ENCODE measurements at places on chromosomes 3 and 15.

DNA sequence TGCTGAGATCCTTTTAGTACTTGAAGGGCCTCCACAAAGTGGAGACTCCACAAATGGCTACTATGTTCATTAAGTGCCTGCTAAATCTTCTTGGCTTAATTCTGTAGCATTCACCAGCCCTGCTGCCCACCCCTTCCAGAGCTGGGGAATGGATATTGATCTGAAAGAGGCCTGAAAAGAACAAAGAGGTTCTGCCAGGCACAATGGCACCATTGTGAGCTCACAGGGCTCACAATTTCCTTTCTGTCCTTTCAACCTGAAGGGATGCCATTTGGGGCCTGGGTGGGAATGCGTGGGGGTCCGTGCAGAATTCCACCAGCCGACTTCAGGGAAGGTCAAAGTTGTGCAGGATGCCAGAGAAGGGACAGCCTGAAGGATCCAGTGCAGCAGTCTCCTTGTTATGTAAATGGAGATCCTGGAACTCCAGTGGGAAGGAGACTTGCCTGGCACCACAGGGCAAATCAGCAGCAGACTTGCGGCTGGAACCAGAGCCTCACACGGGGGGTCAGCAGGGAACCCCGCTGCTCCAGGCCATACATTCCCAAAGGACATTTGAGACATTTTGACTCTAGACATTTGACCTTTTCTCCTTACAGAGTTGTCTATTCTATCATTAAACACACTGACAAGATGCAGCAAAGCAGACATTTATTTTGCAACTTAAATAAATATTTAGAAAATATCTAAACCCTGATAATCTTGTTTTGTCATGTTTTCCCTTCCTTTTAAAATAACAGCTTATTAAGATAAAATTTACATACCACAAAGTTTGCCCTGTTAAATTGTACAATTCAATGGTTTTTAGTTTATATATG is 21.5 kb upstream of the MORF4L1 start:
- DNase-seq, result peak; percentile 89

- DNase-seq, result no peak
Observed at GRCh38 chr3:140270329-140270728, 335.3 kb downstream of the CLSTN2 start.

DNA sequence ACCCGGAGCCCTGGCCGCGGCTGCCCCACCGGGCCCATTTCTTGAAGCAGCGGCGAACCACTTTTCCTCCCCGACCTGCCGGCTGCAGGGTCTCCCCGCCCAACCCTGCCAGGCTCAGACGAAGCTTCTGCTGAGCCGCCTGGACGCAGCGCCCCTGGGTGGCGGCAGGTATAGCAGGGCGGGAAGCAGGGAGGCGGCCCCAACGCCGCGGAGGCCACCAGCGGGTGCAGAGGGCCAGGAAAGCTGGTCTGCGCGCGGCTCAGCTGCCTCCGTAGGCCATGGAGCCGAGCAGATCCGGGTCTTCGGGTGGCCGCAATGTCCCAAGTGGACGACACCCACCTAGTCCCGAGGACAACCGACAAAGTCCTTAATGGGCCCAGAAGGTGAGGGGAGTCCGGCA is 21.9 kb upstream of the SRPRB start:
- no peak for DNase-seq

DNA sequence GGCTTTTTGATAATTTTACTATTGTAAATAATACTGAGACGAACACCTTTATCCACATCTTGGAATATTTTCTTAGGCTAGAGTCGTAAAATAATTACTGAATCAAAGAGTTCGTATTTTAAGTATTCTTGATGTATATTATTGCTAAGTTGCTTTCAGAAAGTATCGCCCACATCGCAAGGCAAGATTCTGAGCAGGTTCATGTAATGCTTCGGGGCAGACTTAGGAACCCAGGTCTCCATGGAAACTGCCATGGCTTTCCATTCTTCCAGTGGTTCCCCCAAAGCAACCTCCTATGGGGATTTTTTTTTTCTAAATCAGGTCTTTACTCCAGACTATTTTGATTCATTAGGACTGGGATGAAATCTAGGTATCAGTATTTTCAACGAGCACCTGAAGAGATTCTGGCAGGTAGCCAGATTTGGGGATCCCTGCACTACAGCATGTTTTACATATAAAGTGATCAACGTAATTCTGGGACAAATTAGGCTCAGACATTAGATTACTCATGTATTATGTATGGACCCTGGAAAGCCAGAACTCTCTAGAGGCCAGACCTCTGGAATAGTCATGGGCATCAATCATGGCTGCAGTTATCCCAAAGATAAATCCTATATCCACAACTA is 86.5 kb downstream of the B3GNT5 start:
- no peak for DNase-seq

- no peak for DNase-seq
Observed at GRCh38 chr15:63200464-63201249, 11.3 kb downstream of the RAB8B start.

DNA sequence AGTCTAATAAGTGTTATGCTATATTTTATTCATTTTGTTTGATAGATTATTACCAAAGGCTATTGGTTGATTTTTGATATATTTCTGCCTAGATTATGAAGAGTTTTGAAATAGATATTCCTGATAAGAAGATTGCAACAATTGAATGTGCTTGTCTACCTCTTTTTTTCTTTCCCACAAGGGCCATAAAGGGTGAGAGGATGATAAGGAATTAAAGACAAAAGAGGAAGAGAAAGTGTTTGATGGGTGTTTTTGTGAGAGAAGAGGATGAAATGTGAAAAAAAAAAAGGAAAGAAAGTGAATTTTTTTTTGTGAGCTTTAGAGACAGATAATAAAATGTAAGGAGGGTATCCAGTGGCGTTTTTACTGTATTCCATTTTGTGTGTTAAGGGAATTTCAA is 244.4 kb downstream of the CHST2 start:
- DNase-seq, result no peak

GRCh38 chr3:127682561-127682960 is 9.8 kb downstream of the ABTB1 start:
- no peak for DNase-seq

DNA sequence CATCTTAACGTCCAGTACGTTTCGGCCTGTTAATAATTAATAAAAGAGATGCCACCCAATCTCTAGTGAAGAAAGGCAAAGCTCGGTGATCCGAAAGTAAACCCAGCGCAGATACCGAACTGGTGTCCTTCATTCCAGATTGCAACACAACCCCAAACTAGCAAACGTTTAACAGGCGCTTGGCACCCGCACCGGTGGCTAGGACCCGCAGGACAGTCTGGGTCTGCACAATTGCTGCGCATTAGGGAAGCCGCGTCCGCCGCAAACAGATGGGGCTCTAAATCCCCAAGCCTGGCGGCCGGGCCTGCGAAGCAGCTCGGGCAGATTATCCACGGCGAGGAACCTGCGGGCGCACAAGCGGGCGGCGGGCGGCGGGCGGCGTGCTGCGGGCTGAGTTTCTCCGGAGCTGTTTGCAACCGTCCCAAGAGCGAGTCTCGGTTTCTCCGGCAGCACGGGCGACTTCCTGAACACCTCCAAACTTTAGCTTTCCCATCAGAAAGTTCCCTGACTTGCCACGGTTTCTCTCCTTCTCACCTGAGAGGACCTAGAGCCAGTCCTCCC is 112.1 kb upstream of the ICE2 start:
- DNase-seq, result no peak

DNA sequence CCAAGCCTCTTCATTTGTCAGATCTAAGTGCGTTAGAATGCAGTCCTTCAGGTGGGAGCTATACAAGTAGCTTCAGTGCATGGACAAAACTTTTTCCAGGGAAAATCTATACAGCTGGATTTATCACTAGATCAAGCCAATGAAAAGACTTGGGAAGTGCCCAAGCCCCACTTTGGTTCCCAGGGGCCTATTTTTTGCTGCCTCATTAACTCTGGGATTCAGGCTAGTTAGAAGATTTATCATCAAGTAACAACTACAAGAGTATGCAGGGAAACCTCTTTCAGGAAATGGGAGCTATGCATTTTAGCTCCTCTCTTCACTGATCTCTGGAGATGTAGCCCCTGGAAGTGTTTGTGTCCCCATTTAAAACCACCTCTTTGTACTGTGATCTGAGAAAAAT is 908.8 kb downstream of the SQOR start:
- DNase-seq, result no peak

GRCh38 chr3:18900994-18901393 is 247.3 kb upstream of the KCNH8 start:
- no peak for DNase-seq

DNA sequence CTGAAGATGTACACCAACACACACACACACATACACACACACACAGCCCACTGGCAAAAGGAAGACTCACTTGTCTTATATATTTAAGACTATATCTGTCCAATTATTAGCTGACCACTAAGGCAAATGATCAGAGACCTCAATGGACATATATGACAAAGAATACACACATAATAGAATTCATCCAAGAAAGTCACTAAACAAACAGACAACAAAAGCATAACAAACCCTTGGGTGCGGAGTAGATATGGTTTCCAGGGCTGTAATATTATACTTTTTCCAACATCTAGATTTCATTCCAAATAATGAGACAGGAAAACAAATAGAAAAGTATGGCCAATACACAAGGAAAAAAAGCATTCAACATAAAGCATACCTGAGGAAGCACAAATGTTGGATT is 72.3 kb upstream of the PRICKLE2 start:
- no peak for DNase-seq

DNA sequence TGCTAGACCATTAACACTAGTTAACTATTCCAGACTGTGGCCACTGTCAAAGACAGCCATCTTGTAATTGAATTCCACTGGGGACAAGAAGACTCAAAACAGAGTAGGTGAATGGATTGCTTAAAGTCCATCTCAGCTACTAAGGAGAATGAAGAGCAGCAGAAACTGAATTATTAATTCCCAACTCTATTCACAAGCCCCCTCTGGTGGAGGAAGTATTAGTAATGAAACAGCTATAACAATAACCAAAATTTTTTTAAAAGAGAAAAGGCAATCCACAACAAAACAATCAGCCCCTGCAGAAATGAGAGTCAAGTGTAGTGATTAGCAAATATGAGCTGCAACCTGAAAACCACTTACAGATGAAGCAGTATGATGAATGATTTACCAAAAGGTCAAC is 302.8 kb downstream of the FHIT start:
- no peak for DNase-seq

DNA sequence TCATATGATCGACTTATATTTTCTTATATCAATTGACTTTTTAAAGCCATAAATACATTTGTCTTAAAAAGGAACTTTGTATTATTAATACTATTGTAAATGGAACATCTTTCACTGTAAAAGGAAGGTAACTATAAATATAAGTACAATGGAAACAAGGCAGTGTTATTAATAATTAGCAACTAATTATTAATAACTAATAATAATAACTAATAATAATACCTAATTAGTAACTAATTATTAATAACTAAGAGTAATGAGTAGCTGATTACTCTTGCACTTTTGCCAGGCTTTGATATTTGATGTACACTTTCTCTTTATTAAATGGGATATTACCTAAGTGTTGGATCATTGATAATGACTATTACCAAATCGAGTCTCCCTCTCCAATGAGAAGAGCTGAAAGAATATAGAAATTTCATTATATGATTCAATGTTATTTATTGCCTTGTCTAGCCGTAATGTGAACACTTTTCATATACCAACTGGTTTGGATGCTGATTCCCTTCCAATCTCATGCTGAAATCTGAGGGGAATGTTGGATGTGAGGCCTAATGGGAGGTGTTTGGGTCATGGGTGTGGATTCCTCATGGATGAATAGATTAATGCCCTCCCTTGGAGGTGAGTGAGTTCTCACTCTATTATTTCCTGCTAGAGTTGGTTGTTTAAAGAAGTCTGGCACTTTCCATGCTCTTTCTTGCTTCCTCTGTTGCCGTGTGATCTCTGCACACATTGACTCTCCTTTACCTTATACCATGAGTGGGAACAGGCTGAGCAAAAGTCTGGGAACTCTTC is 202.1 kb upstream of the ZBTB20 start:
- DNase-seq, result no peak

DNA sequence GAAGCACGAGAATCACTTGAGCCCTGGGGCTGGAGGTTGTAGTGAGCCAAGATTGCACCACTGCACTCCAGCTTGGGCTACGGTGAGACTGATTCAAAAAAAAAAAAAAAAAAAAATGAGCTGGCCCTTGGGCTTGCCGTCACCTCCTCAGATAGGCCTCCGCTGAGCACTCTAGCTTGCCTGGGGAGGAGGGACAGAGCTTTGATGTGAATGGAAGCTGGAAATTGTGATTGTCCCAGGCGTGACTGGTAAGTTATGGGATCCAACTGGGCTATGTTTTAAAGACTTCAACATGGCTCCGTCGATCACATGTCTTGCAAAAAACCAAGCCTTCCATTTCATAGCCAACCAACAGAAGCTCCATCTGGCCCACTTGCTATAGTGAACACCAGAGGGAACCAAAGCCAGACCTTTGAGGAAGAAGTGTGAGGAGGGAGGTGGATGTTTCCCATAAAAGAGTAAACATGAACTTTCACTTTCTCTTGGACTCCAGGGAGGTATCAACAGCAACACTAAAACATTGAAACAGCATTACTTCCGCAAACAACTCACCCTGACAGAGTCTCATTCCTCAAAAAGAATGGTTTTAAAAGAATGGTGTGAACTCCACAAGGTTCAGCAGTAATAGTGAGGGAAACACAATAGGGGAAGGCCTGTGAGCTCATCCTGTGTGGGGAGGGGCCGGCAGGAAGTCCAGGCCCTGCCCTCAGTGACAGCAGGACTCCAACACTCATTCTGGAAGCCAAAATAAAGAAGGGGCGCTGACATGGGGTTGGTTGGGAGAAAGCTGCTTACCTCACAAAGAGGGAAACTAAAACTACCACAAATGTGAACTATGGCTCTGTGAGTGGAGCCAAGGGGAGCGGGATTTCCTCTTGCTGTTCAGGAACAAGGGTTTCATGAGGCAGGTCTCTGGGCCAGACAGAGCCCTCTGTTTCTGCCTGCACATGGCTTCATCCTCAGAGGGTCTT is 59.2 kb upstream of the IL12A start:
- peak; percentile 77 for DNase-seq
